ENCODE measurements at places on chromosomes 12 and 14.
A peak's percentile ranks its signal among the peaks of the same experiment; 100 is the strongest.

- DNase-seq = no peak
These were observed 19.1 kb downstream of the FBXW8 start for GRCh38 chr12:116929885-116930284.

DNA sequence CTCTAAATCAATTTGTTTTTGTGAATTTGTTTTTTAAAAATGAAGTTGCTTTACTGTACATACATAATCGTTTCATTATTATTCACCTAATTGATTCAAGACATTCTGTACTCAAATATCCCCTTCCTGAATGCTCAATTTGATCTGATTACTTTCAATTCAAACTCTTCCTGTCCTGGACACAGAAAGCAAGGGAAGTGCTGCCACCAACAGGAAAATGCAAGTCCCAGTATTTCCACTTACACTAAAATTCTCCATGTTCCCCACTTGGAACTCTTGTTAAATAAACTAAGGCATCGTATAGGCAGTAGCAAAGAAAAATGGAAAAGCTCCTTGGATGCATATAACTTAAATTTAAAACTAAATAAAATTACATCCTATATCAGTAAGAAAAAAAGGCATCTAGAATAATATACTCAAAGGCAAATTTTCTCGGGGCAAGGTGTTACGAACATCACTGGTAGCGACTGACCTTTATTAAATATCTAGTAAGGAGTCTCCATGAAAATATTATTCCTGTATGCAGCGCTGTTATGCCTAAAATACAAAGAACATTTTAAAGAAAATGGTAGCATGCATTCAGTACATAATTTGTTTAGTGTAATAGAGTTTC is 72.0 kb upstream of the DBX2 start:
- peak; percentile 12 for DNase-seq

DNA sequence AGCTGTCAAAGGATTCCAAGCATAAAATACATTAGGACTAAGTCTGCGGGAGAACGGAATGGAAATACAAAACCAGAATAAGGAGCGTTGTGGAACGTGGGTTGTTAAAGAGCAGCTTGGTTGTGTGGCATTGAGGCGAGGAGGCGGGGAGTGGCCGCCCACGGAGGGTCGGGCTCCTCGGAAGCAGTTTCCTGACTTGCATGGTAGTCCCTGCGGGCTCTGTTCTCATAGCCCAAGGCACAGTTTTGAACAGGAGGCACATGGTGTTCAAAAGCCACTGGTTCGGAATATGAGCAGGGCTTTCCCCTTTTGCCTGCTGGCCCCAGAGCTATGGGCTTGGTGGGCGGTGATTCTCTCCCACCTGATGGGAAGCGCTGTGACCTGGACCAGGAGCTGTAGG is 12.2 kb downstream of the DDX51 start:
- DNase-seq = no peak

DNA sequence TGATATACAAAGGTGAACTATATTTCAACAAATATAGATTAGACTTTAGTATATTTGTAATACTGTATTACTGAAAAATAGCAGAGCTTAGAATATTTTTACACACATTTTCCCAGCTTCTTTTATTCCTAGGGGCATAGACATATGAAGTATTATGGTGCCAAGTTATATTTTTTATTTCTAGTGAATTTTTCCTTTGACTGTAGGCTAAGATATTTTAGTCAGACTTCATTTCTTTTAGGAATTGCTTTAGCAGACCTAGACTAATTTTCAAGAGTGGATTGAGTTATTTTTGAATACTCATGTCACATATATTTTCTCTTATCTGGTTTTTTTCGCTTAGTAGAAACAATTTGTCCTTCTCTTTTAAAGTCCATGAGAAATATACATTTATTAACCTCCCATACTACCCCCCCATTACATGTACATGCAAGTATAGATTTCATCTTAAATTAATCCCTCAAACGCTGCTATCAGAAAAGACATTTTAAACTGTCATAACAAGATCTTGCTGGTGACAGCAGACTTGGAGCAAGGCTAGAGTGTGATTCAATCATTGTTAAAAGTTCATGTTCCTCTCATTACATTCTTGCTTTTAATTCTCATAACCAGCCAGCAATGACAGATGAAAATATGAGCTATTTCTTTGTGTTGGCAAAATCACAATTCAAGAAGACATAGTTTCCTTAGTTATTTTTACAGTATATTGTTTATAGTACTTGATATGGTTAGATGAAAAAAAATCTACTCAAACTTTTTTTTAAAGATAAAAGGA is 456.1 kb downstream of the AEBP2 start:
- DNase-seq = peak; percentile 46

- no peak for DNase-seq
These were observed 147.6 kb downstream of the RIMBP2 start for GRCh38 chr12:130568501-130568900.

GRCh38 chr12:24285448-24285847 is 336.0 kb upstream of the SOX5 start:
- no peak for DNase-seq

- DNase-seq = no peak
These were observed 1208.1 kb downstream of the LRFN5 start for GRCh38 chr14:42814817-42815216.

- no peak for DNase-seq
These were observed 12.4 kb downstream of the OAS1 start for GRCh38 chr12:112919121-112919520.

GRCh38 chr14:30849354-30849753 is 25.0 kb upstream of the COCH start:
- DNase-seq = no peak

GRCh38 chr12:110330124-110330523 is 49.1 kb downstream of the ATP2A2 start:
- DNase-seq = no peak

GRCh38 chr14:101276309-101277091 is 284.8 kb upstream of the DIO3 start:
- peak; percentile 67 for DNase-seq

GRCh38 chr12:77722536-77722935 is 108.2 kb upstream of the NAV3 start:
- no peak for DNase-seq

DNA sequence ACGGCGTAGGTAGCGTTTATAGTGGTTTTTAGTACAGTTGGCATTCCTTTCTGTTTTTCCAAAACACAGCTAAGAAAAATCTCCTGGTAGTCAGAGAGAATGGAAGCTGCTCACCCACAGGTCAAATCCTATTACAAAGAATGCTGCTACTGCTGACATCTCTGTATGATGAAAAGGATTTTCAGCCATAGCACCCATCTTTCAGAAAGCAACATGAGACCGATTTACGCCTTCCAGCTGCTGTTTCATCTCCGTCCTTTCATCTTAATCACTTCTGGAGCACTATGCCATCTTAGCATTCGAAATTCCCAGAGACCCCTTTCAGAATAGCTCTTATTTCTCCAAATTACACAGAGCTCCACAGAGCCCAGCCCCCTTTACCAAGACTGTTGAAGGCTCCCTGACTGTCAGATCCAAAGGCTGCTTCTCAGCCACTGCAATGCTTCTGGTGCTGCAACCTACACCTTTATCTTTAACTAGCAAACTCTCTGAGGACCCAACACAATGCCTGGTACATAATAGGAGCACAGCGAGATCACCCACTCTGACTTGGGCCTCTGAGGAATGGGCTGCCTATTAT is 211.8 kb downstream of the NEDD1 start:
- no peak for DNase-seq

DNA sequence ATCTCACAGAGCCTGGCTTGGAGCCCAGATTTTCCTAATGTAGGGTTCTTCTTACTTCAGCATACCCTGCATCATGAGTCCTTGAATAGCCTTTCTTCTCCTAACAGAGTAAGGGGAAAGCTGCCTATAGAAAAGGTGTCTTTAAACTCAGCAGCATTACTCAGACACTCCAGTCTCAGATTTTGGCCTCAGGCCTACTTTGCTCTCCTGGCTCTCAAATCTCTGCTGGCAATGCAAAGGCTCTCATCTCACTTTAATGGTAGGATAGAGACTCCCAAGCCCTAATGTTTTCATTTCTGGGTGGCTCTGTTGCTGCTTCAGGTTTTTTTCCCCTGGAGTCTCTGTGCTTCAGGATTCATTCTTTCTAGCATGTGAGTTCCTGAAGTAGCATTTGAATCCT is 9.1 kb upstream of the NKX2-8 start:
- DNase-seq = no peak

GRCh38 chr14:33909380-33910084 is 41.3 kb downstream of the EGLN3 start:
- DNase-seq = no peak

Data from astrocyte (in vitro differentiated cells and primary cell).